ENCODE measurements at places on chromosomes 1 and 21.
A peak's percentile ranks its signal among the peaks of the same experiment; 100 is the strongest.

DNA sequence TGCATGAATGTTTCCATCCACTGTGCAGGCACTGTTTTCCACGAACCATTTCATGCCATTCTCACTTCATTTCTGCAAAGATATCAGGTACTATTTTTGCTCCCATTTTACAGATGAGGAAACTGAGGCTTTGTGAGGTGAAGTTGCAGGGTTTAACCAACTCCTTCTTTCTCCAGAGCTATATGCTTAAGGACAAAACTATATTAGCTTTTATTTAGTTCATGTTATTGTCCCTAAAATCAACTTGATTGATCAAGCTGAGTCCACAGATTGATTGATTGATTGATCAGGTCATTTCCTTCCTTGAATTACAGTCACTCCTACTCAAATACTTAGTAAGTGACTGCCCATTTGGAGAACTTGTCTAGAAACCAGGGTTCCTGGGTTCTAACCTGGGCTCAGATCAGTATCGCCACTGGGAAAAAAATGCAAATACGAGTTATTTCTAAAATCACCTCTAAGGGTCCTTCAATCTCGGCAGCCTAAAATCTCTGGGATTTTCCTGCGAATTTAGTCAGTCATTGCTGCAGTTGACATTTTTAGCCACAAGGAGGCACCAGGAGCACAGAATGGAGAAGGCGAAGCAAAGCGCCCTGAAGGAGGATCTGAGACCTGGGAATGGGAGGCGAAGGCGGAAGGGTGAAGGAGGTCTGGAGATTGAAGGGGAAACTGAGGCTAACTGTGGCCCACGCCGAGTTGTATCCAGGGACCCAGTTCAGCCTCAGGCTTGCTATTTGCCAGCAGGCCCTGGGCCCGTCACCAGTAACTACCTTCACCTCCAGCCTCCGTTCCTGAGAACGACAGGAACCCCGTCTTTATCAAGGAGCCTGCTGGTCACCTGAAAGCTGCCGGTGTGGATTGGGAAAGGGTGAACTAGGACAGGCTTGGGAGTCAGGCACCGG is 14.3 kb upstream of the MUL1 start:
- DNase-seq = peak; percentile 39

DNA sequence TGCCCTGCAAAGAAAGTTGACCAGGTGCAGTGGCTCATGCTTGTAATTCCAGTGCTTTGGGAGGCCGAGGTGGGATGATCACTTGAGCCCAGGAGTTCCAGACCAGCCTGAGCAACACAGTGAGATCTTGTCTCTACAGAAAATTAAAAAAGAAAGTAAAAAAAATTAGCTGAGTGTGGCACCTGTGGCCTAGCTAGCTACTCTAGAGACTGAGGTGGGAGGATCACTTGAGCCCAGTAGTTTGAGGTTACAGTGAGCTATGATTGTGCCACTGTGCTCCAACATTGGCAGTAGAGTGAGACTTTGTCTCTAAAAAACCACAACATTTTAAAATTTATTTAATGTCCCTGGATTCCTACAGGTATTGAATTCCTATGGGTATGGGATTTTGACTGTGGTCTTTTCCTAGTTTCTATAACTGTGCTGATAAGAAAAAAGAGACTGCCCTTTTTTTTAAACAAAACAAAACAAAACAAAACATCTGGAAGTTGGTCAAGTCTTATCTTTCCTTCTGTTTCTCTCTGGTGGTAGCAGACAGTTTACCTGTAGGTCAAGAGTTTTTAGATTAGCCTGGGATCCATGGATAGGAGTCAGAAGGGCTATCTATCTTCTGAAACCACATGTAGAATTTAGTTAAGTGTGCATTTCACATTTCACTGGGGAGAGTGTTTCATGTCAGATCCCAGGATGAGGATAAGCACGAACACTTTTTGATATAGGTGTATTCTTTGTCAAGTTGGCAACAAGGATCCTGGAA is 18.8 kb downstream of the UCK2 start:
- DNase-seq = no peak

DNA sequence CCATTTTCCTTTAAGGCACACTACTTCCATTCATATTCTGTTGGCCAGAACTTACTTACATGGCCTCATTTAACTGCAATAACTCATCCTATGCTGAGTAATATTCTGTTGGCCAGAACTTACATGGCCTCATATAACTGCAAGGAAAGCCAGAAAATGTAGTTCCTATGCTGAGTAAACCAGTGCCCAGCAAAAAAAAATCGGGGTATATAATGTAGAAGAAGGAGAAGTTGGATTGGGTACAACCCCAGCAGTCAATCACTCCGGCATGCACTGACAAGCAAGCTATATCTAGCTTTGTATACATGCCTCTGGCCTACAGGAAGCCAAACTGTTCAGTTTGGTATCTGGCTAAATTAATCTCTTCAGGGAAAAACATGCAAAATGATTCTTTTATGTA is 39.4 kb upstream of the PPIH start:
- DNase-seq = no peak

- no peak for DNase-seq
These were observed 1.8 kb downstream of the NPPA start for GRCh38 chr1:11845641-11846335.

DNA sequence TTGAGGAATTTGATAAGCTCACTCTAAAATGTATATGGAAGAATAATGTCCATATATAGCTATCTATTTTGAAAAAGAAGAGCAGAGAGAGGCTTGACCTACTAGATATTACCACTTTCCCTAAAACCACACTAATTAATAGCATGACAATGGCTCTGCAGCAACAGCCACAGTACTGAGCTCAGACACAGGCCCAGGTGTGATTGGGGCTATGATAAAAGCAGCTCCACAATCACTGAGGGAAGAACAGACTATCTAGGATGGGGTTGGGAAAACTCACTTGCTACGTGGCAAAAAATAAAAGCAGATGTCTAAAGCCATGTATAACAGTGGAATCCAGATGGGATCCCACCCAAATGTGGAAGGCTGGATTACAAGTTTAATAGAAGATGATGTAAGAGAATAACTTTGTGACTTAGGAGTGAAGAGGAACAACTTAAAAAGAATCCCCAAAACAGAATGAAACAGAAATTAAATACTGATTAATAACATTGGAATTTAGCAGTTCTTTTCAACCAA is 80.8 kb upstream of the RAB4A start:
- DNase-seq = no peak

DNA sequence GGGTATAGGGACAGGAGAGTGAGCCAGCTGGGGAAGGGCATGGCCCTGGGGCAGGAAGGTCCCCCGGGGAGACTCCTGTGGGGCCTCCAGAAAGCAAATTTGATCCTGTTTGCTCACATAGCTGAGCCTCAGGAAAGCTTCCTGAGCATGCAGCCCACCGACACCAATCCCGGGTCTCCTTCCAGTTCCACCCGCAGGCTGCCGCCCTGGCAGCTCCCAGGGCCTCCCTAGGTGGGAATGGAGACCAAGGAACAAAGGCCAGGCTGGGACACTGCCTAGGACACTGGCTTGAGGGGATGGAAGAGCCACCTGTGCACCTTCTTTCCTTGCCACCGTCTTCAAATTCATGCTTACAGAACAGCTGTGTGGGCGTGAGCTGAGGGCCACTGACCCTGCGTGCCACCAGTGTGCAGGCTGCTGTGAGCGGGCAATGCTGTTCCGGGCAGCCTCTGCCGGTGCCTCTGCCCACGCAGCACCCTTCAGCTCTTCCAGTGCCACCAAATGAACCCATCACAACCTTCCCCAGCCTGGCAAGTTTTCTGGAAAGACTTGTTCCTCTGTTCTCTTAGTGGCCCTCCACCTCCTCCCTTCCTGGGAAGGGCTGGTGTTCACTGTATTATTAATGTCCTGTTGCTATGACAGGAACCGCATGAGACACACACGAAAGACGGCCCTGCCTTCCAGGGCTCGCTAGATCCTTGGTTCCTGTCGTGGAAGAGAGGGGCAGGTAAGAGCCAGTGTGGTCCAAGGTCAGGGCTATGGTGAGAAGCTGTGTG is 53.6 kb downstream of the ACBD3 start:
- DNase-seq = no peak

GRCh38 chr1:197778366-197778945 is 3.2 kb upstream of the DENND1B start:
- peak; percentile 29 for DNase-seq

DNA sequence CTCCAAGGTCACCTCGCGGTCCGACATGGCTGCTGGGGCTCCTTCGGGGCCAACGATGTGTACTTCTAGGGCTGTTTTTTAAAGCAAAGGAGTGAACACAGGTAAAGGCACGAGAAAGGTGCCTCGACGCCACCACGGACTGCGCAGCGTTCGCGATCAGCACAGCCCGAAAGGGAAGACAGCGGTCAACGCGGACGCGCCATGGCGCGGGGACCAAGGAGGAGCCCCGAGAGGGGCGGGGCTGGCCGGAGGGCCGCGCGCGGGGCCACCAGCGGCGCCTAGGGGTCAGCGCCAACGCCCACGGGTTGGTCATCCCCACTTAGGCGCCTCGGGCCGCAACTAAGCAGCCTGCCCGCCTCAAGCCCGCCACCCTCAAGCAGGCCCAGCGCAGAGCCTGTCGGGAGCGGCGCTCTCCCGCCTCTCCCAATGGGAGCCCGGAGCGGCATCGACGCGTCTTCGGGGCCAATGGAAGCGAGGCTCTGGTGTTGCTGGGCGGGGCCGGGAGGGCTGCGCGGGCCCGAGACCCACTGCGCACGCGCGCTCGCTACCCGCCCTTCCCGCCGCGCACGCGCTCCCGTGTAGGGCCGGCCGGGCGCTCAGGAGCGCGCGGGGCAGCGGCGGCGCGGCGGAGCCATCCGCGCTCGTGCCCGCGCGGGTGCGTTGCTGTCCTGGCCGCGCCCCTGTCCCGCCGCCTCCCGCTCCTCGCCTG is at the start of gene DIP2A:
Gene DIP2A, plus strand, starts transcription at position 577 of the 709 bp plus-strand sequence. CDS start 241 bp downstream, outside the sequence.
- peak; percentile 88 for DNase-seq

GRCh38 chr1:7942214-7942921 is 1.7 kb upstream of the TNFRSF9 start:
- DNase-seq = peak; percentile 21

DNA sequence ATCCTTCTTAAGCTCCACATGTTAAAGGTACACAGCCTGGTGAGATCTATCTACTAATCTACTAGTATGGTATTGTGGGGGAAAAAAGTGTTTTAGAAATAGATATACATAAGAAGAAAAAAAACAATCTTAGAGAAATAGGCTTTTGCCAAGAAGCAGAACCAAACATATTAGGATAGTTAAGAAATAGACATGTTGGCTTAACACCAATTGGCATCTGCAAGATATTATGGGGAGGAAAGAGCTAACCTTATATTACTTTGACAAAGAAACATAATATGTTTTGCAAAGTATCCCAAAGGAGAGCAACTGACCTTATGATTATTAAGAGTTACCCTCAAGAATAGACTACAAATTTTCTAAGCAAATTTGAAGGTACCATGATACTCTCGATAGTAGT is 202.9 kb downstream of the BRINP3 start:
- no peak for DNase-seq

DNA sequence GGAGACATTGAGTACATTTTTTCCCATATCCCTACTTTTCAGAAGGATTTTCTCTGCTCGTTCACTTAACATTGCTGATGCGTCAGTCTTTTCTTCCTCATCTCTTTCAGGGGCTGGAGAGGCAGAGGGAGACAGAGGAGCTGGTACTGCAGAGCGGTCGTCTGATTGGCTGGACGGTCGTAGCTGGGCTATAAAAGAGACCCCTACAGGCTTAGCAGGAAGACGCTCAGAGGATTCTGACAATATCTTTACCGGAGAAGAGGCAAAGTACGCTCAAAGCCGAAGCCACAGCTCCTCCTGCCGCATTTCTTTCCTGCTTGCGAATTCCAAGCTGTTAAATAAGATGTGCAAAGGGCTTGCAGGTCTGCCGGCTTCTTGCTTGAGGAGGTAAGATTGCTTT is at the start of gene RGS4:
Gene RGS4, plus strand, starts transcription at position 220 of the 400 bp plus-strand sequence. Its CDS starts 124 bp downstream, at position 344.
- DNase-seq = no peak

- no peak for DNase-seq
These were observed 51.1 kb upstream of the RGS21 start for GRCh38 chr1:192265516-192266173.

GRCh38 chr1:159828581-159829272 is 2.1 kb downstream of the SLAMF8 start:
- no peak for DNase-seq

DNA sequence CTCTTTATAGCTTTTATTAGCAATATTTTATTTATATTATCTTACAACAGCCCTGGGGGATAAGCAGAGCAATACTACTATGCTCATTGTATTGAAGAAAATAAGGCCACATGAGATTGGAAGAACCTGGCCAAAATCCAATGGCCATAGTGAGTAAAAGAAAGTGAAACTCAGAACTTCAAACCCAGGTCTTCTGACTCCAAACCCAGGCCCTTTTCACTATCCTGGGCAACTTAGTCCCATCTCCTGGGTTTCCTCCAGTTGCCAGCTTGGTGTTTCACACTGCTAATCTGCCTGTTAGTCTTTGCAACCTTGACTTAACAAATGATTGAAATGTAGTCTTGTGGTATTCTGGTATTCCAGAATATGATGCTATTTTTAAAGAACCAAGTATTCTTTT is 22.4 kb upstream of the EXO1 start:
- no peak for DNase-seq

GRCh38 chr1:26744075-26744959 is 43.4 kb upstream of the PIGV start:
- peak; percentile 28 for DNase-seq

DNA sequence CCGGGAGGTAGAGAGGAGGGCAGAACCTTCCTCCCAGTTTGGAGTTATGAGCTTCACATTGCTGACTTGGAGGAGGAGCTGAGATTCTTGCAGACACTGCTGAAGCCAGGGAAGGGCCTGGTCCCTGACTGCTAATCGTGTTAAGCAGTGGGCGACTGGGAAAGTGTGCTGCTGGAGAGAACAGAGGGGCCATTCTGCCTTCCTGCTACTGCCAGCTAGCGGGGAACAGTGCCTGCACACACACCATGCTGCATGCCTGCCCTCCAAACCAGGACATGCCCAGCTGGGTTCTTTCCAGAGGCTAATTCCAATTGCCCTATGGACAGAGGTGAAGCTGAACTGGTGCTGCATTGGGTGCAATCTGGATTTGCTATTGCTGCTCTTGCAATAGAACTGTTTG is 281.4 kb downstream of the AJAP1 start:
- DNase-seq = no peak

- no peak for DNase-seq
These were observed 23.6 kb upstream of the ADGRB2 start for GRCh38 chr1:31787786-31788137.

GRCh38 chr1:171222936-171223335 is 25.4 kb upstream of the FMO1 start:
- DNase-seq = no peak

DNA sequence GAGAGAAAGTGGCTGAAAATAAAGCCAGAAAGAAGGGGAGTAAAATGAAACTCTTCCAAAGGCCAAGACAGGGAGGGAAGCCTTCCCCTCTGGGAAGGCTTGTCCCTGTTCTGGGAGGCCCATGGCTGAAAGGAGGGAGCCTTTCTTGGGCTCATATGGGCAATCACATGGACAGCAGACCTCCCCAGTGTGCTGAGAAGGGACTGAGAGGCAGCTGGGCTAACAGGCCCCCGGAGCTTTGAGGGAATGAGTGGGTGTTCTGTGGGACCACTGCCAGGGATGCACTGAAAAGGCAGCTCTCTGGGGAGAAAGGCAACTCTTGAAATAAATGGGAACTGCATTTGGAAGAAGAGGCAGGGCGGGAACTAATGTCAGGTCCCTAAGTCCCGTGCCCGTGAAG is 39.1 kb downstream of the KANK4 start:
- DNase-seq = no peak
